Left renal pelvis (tissue), 4 donors: ENCODE measurements at places on chromosomes 4 and X.
A peak's percentile ranks its signal among the peaks of the same experiment; 100 is the strongest.

- DNase-seq: no peak
Observed at GRCh38 chr4:88675543-88675942, 22.1 kb downstream of the NAP1L5 start.

- no peak for DNase-seq
Observed at GRCh38 chr4:26692014-26692726, 108.3 kb downstream of the TBC1D19 start.

DNA sequence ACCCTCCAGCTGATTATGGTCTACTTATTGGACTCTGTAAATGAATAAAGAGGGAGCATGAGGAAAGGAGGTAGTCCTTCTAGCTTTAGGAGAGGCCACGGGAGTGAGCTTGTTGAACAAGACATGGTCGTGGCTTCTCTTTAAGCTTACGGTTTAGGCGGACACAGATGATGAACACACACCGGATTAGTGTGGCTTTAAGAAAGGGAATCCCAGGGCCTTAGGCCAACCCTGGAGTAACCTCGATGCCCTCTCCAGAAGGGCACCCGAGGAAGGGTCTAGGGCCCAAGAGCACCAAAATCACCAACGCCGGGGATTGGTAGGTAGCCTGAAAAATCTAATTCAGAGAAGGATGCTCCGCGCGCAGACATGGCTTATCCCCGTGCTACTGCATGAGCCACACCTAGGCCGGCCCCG is 39.4 kb downstream of the ERVMER34-1 start:
- no peak for DNase-seq

DNA sequence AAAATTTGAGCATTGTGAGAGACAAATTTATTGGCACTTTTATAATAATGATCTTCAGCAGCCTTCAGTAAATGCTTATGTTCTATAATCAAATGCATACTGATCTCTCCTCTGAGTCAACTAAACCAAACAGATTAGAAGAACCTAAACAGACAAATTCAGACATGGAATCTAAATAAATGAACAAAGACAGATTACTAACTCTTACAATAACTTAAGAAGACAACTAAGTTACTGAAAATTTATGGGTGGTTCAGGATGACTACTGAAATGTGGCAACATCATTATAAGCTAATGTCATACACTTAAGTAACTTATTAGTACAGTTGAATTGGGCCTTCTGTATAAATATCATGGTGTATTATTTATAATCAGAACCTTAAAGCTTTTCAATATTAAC is 127.3 kb downstream of the NEK1 start:
- DNase-seq: no peak

DNA sequence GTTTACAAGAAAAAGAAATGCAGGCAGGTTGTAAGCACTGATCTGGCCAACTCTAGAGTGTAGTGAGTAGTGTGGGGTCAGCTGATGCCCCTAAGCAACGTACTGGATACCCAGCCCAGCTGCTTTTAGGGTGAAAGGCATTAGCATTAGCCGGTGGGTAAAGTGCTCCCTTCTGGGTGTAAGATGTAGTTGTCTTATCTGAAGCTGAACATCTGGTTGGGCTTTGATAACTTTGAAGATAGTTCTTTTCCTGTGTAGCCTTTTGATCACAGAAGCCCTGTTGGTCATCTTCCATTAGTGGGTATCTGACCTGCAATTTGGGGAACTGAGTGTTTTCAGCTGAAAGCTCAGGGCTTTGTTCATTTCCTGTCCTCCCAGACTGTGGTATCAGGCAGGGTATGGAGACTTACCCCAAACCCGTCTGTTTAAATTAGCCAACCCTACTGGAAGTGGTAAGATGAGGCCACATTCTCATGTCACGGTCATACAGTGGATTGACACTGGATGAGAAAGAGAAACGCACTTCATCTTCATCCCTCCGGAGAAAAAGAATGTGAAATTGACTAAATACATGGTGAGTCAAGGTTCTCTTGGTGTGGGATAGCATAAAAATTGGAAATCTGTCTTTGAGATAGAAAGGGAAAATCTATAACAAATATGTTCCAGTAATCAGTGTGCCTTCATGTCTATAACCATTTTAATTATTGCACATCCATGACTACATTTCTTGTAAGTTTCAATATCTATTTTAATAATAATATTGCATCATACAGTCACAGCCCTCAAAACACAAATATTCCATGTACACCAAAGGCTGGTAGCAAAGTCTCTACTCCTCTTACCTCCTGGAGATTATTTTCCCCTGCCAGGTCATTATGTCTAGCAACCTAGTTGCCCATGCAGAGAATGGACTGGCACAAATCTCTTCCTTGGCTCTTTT is 8.7 kb downstream of the RHOH start:
- no peak for DNase-seq

- no peak for DNase-seq
Observed at GRCh38 chr4:6538575-6538974, 36.4 kb upstream of the MAN2B2 start.

DNA sequence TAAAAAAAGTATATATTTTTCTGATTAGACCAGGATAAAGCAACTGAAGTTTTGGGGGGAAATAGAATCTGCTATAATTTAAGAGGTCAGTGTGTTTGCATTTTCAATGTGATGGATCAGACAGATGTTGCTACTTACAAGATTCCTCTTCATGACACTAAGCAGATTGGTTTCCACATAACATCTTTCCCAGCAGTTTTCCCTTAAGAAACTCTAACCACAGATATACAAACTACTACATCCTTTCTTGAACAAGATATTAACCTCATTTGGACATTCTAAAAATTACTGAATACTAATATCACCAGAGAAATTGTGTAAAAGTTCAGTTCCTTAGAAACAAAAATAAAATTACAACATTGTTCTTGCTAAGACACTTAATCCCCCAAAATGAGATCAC is 106.7 kb upstream of the GUCY1A1 start:
- no peak for DNase-seq

- no peak for DNase-seq
Observed at GRCh38 chr4:127238956-127239475, 393.7 kb upstream of the INTU start.

GRCh38 chr4:39718366-39719323 is 20.7 kb downstream of the UBE2K start:
- no peak for DNase-seq

GRCh38 chr4:101973361-101973760 is 182.8 kb downstream of the BANK1 start:
- DNase-seq: no peak

DNA sequence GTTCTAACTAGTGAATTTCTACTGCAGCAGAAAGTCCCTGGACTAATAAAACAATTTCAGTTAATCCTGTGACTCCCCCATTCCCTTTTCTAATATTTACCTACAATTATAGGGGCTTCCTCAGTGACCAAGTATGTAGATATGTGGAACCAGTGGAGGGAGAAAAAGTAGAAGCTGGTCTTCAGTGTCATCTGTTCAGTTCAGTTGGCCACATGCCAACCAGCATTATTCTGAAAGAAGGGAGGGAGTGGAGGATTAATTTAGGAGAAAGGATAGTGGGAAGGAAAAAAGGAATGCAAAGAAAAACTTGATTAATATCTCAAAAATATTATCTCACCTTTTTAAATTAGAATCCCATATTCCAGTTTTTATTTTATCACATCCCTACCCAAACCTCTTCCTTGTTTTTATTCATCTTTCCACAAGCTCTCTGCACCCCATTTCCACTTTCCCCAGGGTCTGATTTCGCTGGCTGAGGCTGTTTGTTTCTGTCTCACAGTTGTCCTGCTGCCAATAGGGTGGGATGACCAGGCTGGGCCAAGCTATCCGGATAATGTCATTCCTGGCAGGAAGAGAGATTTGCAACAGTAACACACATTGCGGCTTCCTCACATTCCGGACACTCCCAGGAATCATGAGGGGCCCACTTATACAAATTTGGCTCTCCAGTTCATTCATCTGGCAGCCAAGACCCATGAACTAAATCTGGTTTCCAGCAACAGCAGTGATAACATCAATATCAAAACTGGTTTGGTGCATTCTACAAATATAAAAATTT is 24.6 kb upstream of the ANTXR2 start:
- no peak for DNase-seq

DNA sequence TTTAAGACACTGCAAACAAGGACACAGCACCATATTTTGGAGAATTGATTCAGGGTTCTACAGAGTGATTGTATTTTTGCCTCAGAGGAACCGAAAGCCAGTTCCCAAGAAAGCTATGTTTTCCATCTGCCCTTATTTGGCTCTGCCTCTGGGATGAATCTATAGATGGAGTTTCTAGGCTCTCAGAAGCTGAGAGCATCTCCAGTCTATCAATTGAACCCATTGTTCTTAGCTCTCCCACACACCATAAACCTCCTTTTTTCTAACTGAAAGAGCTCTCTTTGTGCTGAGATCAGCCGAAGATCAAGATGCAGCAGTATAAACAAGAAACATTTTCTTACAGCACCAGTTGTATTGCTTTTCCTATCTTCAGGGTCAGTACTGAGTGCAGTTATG is 16.9 kb downstream of the PLP1 start:
- no peak for DNase-seq

GRCh38 chr4:137124278-137124932 is 407.9 kb downstream of the PCDH18 start:
- DNase-seq: peak; percentile 37

- DNase-seq: no peak
Observed at GRCh38 chrX:63428348-63428747, 77.2 kb upstream of the SPIN4 start.

- DNase-seq: no peak
Observed at GRCh38 chr4:121758925-121759568, 5.9 kb downstream of the SMIM43 start.

- no peak for DNase-seq
Observed at GRCh38 chr4:29734343-29735213, 985.6 kb upstream of the PCDH7 start.

DNA sequence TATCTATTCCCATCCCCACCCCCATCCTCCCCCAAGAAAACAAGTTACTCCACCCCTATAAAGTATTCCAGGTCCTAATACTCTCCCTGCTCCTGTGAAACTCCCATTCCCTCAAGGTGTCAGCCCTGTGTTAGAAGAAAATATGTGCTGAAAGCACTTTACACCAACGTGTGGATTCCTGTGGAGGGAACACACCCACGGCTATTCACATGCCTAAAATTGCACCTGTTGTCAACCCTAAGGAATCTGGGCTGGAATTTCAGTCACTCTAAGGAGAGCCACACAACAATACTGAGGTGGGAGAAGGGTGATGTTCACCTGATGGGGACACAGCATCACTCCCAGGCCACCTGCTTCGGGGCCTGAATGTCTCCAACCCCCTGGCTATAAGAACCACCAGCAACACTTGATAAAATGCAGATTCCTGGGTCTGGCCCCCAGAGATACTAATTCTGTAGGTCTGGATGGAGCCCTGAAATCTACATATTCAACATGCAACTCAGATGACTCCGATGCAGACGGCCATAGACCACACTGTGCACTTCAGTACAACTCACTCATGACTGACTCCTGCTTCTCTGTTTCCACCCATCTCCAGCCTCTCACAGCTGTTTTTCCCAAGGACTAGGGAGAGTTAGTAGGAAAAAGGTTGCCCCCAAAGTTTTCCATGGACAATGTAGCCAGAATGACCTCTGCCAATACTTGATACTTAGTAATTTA is 15.8 kb downstream of the SCD5 start:
- DNase-seq: no peak

DNA sequence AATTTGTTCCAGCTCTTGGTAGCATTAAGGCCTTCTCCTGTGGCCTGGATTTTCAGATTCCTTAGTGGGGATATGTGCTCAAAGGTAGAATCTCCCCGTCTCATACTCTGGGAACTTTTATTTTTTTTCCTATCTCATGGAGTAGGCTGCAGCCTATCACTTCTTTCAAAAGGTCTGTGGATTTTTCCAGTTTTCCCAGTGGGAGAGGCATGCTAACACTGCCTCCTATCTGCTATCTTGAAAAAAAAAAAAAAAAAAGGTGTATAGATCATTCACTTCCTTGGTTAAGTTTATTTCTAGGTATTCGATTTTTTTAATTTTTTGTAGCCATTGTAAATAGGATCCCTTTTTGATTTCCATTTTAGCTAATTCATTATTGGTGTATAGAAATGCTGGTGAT is 67.1 kb downstream of the IL15 start:
- DNase-seq: no peak

- no peak for DNase-seq
Observed at GRCh38 chr4:86971355-86971683, 36.5 kb downstream of the AFF1 start.

GRCh38 chr4:38872620-38873019 is 5.0 kb downstream of the FAM114A1 start:
- no peak for DNase-seq

- DNase-seq: no peak
Observed at GRCh38 chr4:38024206-38024509, 64.0 kb downstream of the PTTG2 start.
